CD4-positive, alpha-beta T cell treated with Interleukin-10 for 1 hour (primary cell): ENCODE measurements at places on chromosomes 5 and 9.

- no peak for DNase-seq
Observed at GRCh38 chr9:70092190-70092589, 48.5 kb downstream of the MAMDC2 start.

DNA sequence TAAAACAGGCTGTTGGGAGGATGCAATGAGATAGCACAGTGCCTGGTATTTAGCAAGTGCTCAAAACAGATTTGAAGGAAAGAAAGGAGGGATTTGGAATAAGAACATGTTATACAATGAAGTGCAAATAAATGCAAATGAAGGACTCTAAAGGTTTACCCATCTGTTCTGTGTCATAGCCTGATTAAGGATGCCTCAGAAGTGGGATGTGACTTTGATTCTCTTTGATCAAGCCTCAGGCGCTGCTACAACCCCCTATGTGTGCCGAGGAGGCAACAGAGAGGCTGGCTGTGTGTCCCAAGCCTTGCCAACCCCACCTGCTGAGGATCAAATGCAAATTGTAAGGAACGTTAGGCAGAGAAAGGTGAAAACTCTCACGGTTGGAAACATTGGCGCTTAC, 27.2 kb downstream of the GGTA1 start:
- DNase-seq: no peak

DNA sequence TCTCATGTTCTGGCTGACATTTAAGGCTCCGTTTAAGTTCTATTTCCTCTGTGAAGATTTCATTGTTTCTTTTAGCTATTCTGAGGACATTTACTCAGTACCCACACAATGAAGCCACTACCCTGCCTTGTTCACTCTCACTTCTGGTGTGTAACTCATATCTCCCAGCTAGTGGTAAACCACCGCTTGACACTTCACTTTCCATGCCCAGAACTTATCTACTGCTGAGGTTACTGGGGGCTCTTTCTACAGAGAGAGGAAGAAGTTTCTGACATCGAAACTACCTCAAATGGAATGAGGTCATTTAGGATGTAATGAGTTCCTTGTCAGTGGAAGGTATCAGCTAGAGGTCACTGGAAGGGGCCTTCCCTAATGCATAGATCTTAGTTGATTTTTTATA, 501.5 kb downstream of the DMAC1 start:
- peak; percentile 6 for DNase-seq

DNA sequence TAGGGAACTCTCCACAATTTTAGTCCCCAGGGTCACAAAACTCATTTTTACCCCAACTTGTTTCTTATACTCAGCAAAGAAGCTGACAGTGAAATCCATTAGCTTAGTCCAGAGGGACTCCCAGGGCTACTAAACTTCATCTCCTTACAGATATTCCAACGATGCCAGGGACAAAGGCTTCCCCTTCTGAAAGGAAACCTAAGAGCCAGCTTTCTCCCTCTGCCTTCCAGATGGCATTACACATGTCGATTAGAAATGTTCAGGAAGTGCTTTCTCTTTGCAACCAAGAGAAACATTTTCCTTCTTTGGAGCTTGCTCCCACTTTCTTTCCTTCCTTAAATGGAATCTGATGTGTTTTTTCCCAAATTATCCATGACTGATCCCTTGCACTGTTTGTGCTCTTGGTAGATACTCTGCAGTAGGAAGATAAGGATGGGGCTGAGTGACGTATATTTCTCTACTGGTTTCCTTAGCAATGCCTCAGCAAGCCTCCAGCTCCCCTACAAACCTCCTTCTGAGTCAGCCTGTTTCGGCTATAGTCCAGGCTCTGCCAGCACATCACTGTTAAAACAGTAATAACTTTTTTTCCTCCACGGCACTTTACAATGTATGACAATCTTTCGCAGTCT, 43.0 kb upstream of the HTR4 start:
- DNase-seq: no peak

DNA sequence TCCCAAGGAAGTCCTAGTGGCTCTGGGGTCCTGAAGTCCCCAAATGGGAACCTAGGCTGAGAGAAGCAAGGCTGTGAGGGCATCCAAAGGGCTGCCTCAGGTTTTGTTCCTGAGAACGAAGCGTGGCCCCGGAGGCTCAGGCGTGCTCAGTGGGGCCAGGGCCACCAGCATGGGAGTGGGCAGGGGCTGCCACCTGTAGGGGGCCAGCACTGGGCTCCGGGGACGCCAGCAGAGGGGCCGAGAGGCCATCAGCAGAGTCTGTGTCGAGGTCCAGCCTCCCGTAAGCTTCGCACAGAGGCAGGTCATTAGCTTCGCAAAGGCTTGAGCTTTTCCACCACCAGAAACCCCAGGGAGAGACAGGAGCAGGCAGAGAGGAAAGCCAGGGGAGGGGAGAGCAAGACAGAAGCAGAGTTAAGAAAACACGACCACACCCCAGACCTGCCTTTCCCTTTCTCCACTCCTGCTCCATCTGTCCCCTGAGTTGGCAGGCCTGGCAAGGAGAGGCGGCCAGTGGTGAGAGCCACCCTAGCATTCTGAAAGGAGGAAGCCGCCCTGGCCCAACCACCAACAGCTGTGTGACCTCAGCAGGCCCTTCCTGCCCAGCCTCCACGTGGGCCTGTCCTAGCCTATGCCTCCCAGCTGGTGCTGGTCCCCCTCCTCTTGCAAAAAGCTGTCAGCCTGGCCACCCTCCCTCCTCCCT, 5.5 kb upstream of the SURF6 start:
- no peak for DNase-seq

GRCh38 chr5:17120209-17120608, 97.2 kb upstream of the BASP1 start:
- DNase-seq: no peak

GRCh38 chr9:7304627-7304995, 495.0 kb downstream of the DMAC1 start:
- no peak for DNase-seq

DNA sequence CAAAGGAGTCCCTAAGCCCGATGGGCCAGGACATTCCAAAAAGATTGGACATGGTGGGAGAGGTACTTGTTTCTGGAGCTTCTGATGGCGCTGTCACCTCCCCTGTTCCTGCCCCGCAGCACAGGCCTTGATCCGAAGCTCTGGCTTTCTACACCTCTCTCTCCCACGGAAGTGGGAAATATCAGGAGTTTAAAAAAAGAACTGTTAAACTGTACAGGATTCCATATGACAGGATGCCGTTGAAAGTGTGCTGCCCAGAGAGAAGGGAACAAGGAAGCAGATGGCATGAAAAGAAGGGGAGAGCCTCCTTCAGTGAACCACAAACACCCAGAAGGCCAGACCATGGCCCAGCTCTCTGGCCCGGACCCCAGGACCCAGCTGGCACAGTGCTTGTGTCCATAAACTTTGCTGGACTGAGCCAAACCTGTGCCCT, 26.8 kb upstream of the SLC2A8 start:
- no peak for DNase-seq

- peak; percentile 90 for DNase-seq
Observed at GRCh38 chr9:124869986-124870560, 8.1 kb downstream of the ARPC5L start.

- no peak for DNase-seq
Observed at GRCh38 chr5:156825688-156826087, 24.4 kb upstream of the PPP1R2B start.

- DNase-seq: no peak
Observed at GRCh38 chr5:94690778-94691177, 72.3 kb downstream of the SLF1 start.

DNA sequence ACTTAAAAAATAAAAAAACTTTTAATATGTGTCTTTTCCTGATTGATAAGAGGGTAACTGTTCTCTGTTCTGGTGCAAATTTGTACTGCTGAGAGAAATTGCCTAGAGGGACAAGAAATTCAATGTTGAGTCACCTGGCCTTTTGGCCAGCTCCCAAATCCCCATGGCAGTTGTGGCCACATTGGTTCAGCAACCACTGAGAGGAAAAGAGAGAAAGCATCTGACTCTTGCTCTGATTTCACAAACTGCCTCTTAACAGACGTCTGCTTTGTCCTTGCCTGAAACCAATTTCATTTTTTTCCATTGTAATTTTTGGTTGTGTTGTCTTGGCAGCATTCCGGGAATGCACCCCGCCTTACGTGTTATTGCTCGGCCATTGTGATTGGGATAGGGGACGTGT, 42.4 kb downstream of the NTRK2 start:
- DNase-seq: no peak

- no peak for DNase-seq
Observed at GRCh38 chr9:138020795-138021182, 143.2 kb downstream of the CACNA1B start.

- no peak for DNase-seq
Observed at GRCh38 chr5:173330338-173331206, 2.4 kb upstream of the STC2 start.

DNA sequence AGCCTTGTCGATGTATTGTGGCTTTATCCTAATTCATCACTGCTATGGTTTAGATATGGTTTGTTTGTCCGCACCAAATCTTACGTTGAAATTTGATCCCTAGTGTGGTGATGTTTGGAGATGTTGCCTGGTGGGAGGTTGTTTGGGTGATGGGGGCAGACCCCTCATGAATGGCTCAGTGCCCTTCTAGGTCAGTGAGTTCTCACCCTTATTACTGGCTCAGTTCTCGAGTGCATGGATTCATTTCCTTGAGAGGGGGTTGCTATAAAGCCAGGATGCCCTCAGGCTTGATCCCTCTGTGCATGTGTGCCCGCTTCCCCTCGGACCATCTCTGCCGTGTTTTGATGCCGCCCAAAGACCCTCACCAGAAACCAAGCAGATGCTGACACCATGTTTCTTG, 114.4 kb downstream of the CHSY3 start:
- no peak for DNase-seq

DNA sequence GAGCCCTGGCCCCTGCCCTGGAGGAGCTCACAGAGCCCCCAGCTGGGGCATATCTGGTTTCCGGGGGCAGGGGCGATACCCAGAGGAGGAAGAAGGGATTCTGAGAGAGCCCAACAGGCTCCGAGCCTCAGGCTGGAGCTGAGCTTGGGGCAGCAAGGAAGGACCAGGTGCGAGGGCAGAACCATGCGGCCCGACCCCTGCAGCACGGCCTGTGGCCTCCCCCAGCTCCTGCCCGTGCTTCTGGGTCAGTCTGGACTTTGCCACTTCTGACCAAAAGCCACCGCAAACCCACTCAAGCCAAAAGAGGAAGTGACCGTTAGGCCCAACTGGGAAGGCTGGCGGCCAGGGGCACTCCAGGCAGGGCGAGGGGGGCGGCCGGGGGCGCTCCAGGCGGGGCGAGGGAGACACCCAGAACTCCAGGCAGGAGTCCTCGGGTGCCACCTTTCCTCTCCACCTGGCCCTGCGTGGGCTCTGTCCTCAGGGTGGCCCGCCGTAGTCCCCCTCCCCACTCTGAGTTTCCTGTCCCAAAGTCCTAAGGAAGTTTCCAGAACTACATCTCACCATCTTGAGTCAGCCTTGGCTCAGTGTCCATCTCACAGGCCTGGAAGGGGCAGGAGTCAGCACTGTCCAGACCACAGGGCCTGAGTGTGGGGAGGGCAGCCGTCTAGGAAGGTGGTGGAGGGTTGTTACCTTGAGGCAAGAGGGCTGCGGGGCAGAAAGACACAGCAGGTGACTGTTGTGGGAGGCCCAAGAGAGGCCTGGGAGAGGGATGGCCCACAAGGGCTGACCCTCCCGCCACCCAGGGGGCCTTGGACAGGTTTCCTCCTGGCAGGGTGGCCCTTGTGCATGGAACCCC, 946 bp upstream of the LTC4S start:
- DNase-seq: no peak

- DNase-seq: no peak
Observed at GRCh38 chr5:144368556-144368955, 197.9 kb downstream of the KCTD16 start.

DNA sequence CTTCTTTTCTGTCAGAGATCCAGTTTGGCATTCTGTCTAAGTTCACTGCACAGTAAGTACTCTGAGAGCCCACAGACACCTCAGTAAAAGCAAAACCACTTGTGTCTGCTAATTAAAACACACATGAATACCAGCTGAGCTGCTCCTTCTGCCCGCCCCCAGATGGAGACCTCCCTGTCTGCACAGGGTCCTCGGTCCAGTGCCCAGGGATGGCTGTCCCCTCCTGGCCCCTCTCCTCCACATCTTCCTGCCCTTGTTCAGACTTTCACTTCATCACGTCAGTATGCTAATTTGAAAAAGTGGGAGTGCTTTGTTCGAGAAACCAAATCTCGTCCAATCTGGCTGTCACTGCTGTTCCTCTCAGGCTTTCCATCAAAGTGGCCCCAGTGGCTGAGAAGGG, 43.5 kb downstream of the LIX1 start:
- no peak for DNase-seq

- DNase-seq: no peak
Observed at GRCh38 chr9:122090981-122091380, 2.1 kb downstream of the TTLL11 start.

GRCh38 chr9:82209797-82210470, 221.4 kb downstream of the SPATA31D1 start:
- DNase-seq: no peak
